Stimulated activated CD8-positive, alpha-beta memory T cell treated with anti-CD3 and anti-CD28 coated beads, Interleukin-7, amount 100 ng/mL, for 1 hour (primary cell): ENCODE measurements at places on chromosomes 4 and X.

GRCh38 chr4:101417046-101417445 is 69.7 kb upstream of the PPP3CA start:
- DNase-seq, result no peak

- DNase-seq, result no peak
These were observed 34.7 kb upstream of the TASL start for GRCh38 chrX:30612250-30612655.

GRCh38 chr4:5823542-5824211 is 69.2 kb downstream of the CRMP1 start:
- DNase-seq, result no peak

GRCh38 chrX:11137543-11138139 is 26.5 kb downstream of the HCCS start:
- DNase-seq, result no peak

GRCh38 chrX:133654811-133655210 is 239.5 kb upstream of the GPC4 start:
- no peak for DNase-seq

- DNase-seq, result no peak
These were observed 9.7 kb downstream of the SERTM2 start for GRCh38 chrX:111521169-111521568.

DNA sequence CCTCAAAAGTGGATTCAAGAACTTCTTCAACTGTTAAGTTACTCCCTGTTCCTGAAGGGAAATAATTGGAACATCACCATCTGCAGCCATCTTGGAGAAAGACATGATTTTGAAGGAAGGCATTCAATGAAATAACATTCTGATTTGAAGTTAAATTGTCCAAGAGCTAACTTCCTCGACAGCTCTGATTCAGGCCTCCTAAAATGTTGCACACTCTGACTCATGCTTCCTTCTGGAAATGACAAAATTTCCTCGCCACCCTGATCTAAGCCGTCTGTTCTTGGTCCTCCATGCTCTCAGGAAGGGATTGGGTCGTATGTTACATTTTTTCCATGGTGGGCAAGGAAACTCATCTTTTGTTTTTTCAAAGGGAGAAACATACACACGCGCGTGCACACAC is 496.9 kb upstream of the DIPK2B start:
- DNase-seq, result no peak

DNA sequence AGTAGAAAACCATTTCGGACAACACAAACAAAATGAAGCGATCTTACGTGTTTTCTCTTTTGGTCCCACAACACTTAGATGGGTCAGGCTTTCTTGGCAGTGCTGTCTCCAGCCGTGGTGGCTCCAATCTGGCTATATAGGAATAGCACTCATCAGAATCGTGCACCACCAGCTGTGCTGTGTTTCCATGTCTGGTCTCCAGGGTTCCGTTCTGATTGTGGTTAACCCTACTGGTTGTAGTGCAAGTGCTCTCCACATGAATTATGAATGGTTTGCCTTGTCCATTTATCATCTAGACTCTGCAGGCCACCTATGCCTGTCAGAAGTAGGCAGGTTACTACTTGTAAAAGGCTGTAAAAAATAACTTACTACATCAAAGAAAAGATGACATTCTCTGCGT is 536.3 kb downstream of the IQCM start:
- no peak for DNase-seq

GRCh38 chrX:43557792-43558191 is 98.3 kb upstream of the MAOA start:
- DNase-seq, result peak; percentile 33

GRCh38 chr4:89285745-89286144 is 21.9 kb downstream of the GPRIN3 start:
- no peak for DNase-seq

GRCh38 chr4:5770051-5770450 is 59.0 kb downstream of the EVC start:
- DNase-seq, result no peak

- DNase-seq, result no peak
These were observed 85.7 kb upstream of the EXOC1L start for GRCh38 chr4:55733932-55734331.

GRCh38 chr4:184536881-184537248 is 62.5 kb upstream of the IRF2 start:
- DNase-seq, result no peak
